NCI-H1436 treated with DMSO at 0.1 percent for 48 hours (cell line): ENCODE measurements at places on chromosomes 1 and 21.
A peak's percentile ranks its signal among the peaks of the same experiment; 100 is the strongest.

DNA sequence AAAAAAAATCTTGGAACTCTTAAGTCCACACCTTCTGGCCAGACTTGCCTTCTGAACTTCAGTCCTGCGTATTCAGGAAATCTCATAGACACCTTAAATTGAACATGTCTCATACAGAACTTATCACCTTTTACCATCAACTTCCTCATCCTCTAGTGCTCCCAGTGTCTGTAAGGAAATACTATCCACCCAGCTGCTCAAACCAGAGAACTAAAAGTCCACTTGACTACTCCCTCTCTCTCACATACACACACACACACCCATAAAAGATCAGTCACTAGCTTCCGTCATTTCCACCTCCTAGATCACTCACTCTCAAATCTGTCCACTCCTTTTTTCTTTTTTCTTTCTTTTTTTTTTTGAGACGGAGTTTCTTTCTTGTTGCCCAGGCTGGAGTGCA lies 10.9 kb upstream of the CAP1 start:
- no peak for DNase-seq

DNA sequence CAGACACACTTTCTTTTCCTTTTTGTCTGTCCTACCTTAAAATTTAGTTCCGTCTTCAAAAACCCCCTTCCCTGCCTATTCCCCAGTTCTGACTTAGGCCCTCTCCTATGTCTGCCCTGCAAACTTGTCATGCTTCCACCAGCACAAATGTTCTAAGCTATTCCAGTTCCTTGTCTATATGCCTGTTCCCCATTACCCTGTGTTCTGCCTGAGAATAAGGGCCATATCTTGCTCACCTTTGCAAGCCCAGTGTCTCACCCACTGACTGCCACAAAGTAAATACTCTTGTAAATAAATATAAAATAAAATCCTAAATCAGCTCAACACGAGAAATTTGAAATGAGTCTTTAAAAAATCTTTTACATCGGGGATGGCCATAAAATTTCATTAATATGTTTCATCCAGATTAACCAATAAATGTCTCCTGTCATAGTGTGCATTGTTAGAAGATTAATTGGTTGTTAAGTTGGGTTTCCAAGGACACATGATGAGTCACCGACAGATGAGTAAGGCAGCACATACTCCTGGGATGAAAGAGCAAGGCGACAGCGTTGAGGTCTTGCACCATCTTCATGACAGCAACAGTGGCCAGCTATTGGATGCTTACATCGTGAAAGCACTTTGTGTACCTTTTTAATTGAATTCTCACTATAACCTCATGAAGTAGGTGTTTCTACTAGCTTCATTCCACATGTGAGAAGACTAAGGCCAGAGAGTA lies 92.6 kb upstream of the NGF start:
- peak; percentile 38 for DNase-seq

DNA sequence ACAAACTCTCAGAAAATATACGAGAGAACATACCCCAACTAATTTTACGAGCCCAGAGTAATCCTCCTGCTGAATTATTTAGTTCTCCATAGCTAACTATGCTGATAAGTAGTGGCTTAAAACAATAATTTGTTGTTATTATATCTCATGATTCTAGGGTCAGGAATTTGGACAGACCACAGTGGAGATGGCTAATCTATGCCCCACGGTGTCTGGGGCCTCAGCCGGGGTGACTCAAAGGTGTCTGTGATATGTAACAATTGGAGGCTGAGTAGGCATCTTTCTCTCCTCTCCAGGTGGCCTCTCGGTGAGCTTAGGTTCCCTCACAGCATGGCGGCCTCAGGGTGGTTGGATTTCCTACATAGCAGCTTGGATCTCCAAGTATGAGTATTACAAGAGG lies 35.4 kb upstream of the FOXO6 start:
- no peak for DNase-seq

DNA sequence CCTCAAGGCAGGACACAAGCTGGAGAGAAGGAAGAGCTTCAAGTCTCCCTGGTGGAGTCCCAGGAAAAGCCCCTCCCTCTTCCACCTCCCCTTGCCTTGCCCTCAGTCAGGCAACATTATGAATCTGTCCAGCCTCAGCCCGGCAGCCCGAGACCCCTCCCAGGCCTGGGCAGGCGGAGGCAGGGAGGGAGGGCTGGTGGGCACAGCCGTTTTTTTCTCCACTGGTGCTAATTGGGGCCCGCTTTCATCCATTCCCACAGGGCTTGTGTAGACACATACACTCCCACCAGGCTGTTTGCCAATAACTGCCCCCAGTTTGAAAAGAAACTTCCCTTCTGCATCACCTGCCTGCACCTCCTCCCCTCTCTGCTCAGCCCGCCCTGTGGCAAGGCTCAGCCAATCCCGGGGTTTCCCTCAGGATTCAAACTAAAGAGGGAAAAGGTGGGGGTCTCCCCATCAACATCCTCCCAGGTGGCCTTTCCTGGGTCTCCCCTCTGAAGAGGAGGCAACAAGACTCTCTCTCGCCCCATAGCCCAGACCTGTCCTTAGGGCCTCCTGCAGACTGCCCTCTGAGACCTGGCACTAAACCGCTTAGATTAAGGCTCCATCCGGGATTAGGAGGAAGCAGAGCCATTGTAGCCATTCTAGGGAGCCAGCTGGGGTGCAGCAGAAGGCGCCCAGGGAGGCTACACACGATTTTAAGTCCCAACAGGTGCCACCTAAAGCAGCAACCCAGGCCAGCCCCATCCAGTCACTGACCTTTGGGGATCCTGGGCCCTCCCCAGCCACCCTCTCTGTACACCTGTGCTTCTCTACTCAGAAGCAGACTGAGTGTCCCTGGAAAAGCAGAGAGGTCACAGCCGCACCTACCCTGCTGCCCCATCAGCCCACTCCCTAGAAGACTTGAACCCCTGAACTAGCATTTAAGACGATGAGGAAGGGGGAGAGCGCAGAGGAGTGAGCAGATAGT lies 3.5 kb downstream of the IGSF9 start:
- DNase-seq: peak; percentile 89

GRCh38 chr1:25870614-25871013 lies 4.9 kb downstream of the PAQR7 start:
- no peak for DNase-seq

- no peak for DNase-seq
Measured at GRCh38 chr1:19756480-19756879, 43.2 kb downstream of the TMCO4 start.

- no peak for DNase-seq
Measured at GRCh38 chr1:100187912-100188311, 9.9 kb upstream of the LRRC39 start.

DNA sequence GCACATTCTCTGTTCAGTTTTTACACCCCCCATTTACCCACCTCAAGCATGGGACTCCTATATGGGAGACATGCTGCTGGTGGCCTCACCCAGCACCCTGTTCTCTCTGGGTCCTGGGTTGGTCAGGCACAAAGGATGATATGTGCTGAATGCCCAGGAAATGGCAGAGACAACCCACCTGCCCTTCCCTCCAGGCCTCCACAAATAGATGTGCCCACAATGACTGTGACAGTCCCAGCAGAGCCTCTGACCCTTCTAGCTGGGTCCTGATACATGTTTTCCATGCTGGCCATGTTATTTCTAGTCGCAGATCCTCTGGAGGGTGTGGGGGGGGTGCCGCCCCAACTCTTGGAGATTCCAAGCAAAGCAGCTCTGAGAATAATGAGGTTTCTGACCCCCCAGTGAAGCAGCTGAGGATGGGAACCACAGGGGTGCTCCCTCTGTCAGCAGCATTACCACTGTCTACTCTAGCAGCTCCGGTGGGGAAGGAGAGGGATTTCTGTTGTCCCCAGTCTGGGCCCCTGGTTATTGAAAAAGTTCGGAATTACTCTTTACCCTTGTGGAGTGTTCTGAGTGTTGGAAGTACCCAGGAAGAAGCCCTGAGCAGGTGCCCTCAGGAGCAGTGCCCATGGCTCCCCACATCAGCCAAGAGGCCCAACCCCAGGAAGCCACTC lies 1.2 kb upstream of the CCDC28B start:
- no peak for DNase-seq

DNA sequence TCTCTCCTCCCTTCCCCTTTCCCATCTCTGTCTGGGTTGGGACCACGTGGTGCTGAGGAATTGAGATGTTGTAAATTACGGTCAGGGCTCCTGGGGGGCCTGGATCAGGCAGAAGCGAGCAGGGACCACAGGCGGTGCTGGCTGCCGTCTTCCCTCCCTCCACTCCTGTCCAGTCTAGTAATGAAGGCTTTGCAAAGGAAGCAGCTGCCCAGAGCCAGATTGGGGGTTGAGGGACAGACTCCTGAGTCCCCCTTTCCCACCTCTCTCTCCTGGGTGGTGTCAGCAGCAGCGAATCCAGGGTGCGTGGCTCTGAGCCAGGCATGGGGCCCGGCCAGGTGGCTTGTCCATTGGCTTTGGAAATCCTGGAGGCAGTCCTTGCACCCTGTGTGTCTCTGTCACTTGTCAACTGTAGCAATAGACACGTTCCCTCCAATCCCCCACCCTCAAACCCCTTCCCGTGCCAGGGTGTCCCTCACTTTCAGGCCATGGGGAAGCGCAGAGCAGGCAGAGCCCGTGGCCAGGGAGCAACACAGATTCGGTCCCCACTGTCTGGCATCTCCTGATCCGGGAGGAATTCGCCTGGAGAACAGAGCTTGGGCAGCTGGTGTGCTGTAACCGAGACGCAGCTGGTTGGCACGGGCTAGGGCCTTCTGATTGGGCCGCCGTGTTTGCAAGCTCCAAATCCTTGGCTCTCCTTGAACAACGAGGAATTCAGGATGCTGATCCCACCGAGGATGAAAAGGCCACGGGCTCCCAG lies 64.8 kb upstream of the WNT4 start:
- DNase-seq: no peak

DNA sequence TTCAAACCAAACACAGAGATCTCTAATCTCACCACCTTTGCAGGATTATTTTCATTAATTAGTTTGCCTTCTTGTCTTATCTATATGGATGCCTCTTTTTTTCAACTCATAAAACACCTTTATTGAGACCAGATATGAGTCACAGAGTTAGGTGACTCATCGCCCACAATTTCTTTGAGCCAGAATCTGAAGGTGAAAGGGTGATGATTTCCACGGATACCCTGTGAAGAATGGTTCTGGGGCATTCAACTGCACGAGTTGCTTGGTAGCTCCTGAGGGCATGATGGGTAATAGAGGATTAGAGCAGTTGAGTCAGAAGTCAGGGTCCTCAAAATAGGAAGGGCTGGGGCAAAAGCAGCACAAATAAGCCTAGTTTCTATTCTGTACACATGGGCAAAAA lies 128.2 kb downstream of the TBX19 start:
- DNase-seq: no peak
